ENCODE measurements at places on chromosomes 12 and 14. TPM values are rescaled to one million over a fixed set of nuclear protein-coding genes. Genes with fewer than 3 reads are reported as not detected.

Gene DDX23
- total RNA-seq = 153 TPM

Gene SLC22A17
- total RNA-seq = 2.8 TPM

Gene ABCB9
- total RNA-seq = 7.1 TPM

Gene SYNE3
- 34.1 TPM for total RNA-seq

Gene KERA
- not detected for total RNA-seq

Gene NUMB
- total RNA-seq = 18.9 TPM

Gene SERPINA12
- total RNA-seq = not detected

Gene COX8C
- not detected for total RNA-seq

Gene TMEM233
- 5.6 TPM for total RNA-seq

Gene IL31
- not detected for total RNA-seq

DNA sequence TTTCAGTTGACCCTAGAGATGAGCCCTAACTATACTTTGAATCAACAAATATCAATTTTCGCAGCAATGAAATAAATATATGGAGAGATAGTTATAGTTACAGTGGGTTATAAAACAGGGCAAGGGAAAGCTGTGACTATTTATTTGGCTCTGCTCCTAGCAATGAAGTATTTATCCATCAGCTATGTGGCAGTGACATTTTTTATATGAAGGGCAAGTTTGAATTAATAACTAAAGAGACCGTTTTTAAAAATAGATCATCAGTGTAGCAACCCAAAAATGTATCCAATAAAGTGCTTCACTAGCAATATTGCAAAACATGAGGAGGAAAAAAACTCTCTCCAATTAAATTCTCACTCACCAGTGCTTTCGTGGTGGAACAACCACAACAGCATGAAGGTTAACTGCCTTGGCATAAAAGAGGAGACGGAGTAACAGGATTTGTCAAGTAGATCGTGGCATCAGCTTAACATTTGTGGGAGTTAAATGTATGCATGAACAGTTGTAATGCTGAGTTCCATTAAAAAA is 58.1 kb upstream of the NUDT4 start:
- H3K4me1 ChIP-seq = no peaks in the 10 kb centered on the region
- no peak overlapping the region for H3K27ac ChIP-seq
- H3K4me3 ChIP-seq = no peak overlapping the region
- no peaks in the 10 kb centered on the region for H3K36me3 ChIP-seq
- DNase-seq = no peak

GRCh38 chr14:51547260-51547659 is 104.5 kb upstream of the FRMD6 start:
- H3K4me3 ChIP-seq = no peak overlapping the region
- no peaks in the 10 kb centered on the region for H3K36me3 ChIP-seq
- peak overlapping the region; percentile 51 for H3K27ac ChIP-seq
- H3K27me3 ChIP-seq = no peaks in the 10 kb centered on the region

GRCh38 chr14:22320362-22320750 is 268.7 kb downstream of the DAD1 start:
- no peaks in the 10 kb centered on the region for H3K4me1 ChIP-seq
- no peaks in the 10 kb centered on the region for H3K36me3 ChIP-seq
- no peak for DNase-seq
- H3K4me3 ChIP-seq = no peak overlapping the region
- 0 out of 2 replicates have a peak, but pooled peaks cover 7% of the 10 kb centered on the region for H3K27me3 ChIP-seq

- H3K27ac ChIP-seq = no peak within 1 kb of the TSS
- no peak within 1 kb of the TSS for H3K4me3 ChIP-seq
- H3K27me3 ChIP-seq = peaks cover 9% of the 10 kb centered on the region
- DNase-seq = peak; percentile 81
- no peaks in the 10 kb centered on the region for H3K36me3 ChIP-seq
These were observed at the start of gene FGF23 for GRCh38 chr12:4379405-4379804. FGF23 (minus strand) TSS chr12:4379712; CDS start chr12:4379582, 130 bp downstream.

GRCh38 chr12:82507686-82508085 is 149.4 kb downstream of the METTL25 start:
- H3K27ac ChIP-seq = no peak overlapping the region
- H3K4me3 ChIP-seq = no peak overlapping the region
- no peaks in the 10 kb centered on the region for H3K4me1 ChIP-seq
- H3K27me3 ChIP-seq = no peaks in the 10 kb centered on the region
- DNase-seq = no peak

DNA sequence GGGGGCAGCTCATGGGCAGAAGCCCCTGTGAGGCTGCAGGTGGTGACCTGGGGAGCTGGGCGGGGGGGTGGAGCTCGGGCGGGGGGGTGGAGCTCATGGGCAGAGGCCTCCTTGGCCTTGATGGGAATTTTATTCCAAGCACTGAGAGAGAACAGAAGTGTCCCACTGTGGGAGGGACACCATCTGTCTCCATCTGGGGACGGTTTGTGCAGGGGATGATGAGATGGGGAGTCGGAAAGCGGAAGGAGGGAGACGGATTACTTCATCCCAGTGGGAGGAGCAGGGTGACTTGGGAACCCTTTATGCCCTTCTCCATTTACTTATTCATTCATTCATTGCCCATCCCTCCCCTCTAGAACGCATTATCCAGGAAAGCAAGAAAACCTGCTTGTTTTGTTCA is 304.7 kb downstream of the ADGRD1 start:
- DNase-seq = no peak
- no peaks in the 10 kb centered on the region for H3K4me1 ChIP-seq
- no peak overlapping the region for H3K27ac ChIP-seq

- no peaks in the 10 kb centered on the region for H3K27me3 ChIP-seq
- no peaks in the 10 kb centered on the region for H3K36me3 ChIP-seq
- no peak for DNase-seq
- H3K27ac ChIP-seq = no peak overlapping the region
These were observed 14.6 kb upstream of the EEA1 start for GRCh38 chr12:92943482-92944250.

DNA sequence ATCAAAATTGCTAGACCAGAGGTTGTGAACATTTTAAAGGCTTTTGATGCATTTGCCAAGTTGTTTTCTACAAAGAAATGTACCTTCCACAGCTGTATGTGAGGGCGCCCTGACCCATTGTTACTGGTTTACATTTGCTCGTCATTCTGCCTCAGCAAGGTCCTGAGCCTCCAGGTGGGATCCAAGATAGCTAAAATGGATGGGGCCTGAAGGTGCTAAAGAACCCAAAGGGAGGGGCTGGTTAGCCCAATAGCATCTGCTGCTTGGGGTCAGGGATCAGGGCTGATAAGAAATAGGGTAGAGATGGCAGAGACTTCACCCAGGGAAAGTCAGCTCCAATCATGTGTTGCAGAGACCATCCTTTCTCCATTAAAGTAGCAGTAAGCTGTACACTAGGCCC is 43.1 kb downstream of the GALNT16 start:
- H3K4me3 ChIP-seq = no peak overlapping the region
- peaks cover 9% of the 10 kb centered on the region for H3K4me1 ChIP-seq
- H3K27me3 ChIP-seq = no peaks in the 10 kb centered on the region

GRCh38 chr14:68219407-68219806 is 399.8 kb downstream of the RAD51B start:
- no peaks in the 10 kb centered on the region for H3K36me3 ChIP-seq
- 0 out of 2 replicates have a peak, but pooled peaks cover 4% of the 10 kb centered on the region for H3K4me1 ChIP-seq
- H3K27ac ChIP-seq = no peak overlapping the region
- H3K27me3 ChIP-seq = no peaks in the 10 kb centered on the region

- no peak for DNase-seq
- H3K27me3 ChIP-seq = no peaks in the 10 kb centered on the region
- no peak overlapping the region for H3K4me3 ChIP-seq
- H3K27ac ChIP-seq = no peak overlapping the region
- H3K36me3 ChIP-seq = no peaks in the 10 kb centered on the region
These were observed 398.6 kb downstream of the ZFP36L1 start for GRCh38 chr14:68394118-68394763.

DNA sequence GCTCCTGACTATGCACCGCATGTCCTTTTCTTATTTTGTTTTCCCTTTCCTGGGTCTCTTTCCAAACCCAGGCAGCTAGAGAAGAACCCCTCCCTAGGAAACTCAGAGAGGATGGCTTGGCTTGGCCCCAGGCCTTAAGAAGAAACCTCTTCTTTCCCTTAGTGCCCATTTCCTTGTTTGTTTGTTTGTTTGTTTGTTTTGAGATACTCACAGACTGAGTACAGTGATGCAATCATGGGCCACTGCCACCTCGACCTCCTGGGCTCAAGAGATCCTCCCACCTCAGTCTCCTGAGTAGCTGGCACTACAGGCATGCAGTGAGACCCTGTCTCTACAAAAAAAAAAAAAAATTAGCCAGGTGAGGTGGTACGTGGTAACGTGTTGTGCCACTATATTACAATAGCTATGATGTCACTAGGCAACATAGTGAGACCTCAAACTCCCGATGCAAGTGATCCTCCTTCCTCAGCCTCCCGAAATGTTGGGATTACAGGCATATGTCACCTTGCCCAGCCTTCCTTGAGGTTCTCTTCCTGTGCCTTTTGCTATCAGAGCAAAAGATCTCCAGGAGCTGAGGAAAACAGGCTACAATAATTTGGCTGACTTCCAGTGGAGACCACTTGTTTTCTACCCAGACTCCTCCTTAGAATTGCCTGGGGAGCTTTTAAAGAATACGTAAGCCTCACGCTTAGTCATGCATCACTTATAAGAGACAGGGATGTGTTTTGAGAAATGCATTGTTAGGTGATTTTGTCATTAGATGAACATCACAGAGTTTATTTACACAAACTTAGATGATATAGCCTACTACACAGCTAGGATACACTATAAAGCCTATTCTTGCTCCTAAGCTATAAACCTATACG is 34.5 kb upstream of the LGALS3 start:
- H3K27ac ChIP-seq = no peak overlapping the region
- DNase-seq = peak; percentile 46
- H3K4me1 ChIP-seq = peaks cover 5% of the 10 kb centered on the region
- no peaks in the 10 kb centered on the region for H3K27me3 ChIP-seq

GRCh38 chr12:7282844-7283243 is 21.0 kb upstream of the ACSM4 start:
- no peaks in the 10 kb centered on the region for H3K27me3 ChIP-seq
- H3K4me1 ChIP-seq = no peaks in the 10 kb centered on the region
- H3K36me3 ChIP-seq = no peaks in the 10 kb centered on the region
- no peak for DNase-seq
- H3K27ac ChIP-seq = no peak overlapping the region

DNA sequence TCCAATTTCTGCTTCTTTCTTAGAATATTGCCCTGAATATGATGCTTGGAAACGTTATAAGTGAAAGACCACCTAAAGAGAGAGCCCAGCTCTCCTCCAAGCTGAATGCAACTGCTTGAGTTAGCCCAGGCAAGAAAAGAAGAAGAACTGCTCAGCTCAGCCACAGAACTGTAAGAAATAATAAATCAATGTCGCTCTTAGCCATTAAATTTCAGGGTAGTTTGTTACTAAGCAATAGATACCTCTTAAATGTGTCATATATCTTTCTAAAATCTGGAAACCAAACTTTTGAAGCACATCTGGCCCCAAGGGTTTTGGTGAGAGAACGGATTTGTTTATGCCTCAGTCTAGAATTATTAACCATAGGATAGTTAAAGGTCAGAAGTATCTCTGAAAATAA is 50.4 kb downstream of the SLC6A15 start:
- H3K27me3 ChIP-seq = no peaks in the 10 kb centered on the region
- DNase-seq = no peak
- H3K27ac ChIP-seq = no peak overlapping the region
- no peaks in the 10 kb centered on the region for H3K4me1 ChIP-seq
- H3K36me3 ChIP-seq = no peaks in the 10 kb centered on the region

DNA sequence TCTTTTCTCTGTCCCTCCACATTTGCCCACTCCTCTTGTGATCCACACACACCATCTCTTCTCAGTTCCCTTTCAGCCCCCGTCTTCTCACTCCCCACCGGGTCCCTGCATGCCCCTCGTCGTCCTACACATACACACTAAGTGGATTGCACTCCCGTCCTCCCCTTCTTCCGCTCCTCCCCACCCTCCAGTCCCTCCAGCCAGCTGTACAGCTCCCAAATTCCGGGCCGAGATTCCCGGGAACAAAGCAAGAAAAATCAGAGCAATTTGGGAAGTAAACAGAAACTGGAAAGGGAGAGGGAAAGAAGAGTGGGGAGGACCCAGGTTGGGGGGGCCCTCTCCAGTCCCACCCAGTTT is 282 bp upstream of the IGFBP6 start:
- H3K4me1 ChIP-seq = peaks cover 9% of the 10 kb centered on the region
- H3K4me3 ChIP-seq = peak overlapping the region; percentile 67
- peak overlapping the region; percentile 51 for H3K27ac ChIP-seq
- peak; percentile 33 for DNase-seq
- H3K27me3 ChIP-seq = no peaks in the 10 kb centered on the region

- H3K27ac ChIP-seq = no peak overlapping the region
- no peak for DNase-seq
- no peak overlapping the region for H3K4me3 ChIP-seq
- no peaks in the 10 kb centered on the region for H3K27me3 ChIP-seq
- H3K36me3 ChIP-seq = peaks cover 2% of the 10 kb centered on the region
These were observed 22.0 kb downstream of the MLXIP start for GRCh38 chr12:122100568-122100967.

- DNase-seq = no peak
- peaks cover 50% of the 10 kb centered on the region for H3K4me1 ChIP-seq
- no peaks in the 10 kb centered on the region for H3K27me3 ChIP-seq
- H3K36me3 ChIP-seq = no peaks in the 10 kb centered on the region
- no peak overlapping the region for H3K27ac ChIP-seq
These were observed 158.8 kb downstream of the TMTC3 start for GRCh38 chr12:88300931-88301330.

DNA sequence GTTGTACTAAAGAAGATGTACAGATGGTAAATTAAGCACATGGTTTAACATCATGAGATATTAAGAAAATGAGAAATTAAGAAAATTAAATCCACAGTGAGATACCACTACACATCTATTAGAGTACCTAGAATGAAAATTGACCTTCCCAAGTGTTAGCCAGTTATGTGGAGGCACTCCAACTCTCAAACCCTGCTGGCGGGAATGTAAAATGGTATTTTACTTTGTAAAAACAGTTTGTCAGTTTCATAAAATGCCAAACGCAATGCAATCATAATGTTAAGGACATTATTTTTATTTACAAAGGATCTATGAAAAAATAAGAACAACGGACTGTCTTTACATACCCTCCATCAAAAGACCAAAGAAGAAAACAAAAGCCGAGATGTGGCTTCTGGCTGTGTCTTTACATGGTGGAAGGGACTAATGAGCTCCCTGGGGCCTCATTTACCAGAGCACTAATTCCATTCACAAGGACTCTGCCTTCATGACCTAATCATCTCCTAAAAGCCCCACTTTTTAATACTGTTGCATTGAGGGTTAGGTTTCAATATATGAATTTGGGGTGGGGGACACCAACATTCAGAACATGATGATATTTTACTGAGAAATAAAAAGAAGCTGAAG is 1178.7 kb downstream of the AACS start:
- no peak overlapping the region for H3K4me3 ChIP-seq
- DNase-seq = no peak
- H3K27me3 ChIP-seq = no peaks in the 10 kb centered on the region
- H3K4me1 ChIP-seq = no peaks in the 10 kb centered on the region

Data from SJCRH30 (cell line).